Activated naive CD4-positive, alpha-beta T cell (primary cell): ENCODE measurements at places on chromosomes 2 and 18.

DNA sequence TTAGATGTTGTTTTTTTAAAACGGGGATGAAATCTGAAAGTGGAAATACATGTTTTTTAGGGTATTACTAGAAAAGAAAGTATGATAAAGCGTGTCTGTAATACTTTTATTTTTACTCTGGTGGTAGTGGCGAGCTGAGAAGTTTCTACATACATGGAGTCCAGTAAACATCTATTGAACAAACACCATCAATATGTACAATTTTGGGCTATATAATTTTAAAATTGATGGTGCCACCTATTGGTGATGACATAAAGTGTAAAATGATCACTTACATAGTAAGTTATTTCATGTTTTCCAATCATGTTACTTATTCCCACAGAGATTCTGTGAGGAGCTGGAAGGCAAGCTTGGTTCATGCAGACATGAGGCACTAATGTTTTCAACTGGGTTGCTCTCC is 31.5 kb upstream of the NFE2L2 start:
- no peak for DNase-seq

DNA sequence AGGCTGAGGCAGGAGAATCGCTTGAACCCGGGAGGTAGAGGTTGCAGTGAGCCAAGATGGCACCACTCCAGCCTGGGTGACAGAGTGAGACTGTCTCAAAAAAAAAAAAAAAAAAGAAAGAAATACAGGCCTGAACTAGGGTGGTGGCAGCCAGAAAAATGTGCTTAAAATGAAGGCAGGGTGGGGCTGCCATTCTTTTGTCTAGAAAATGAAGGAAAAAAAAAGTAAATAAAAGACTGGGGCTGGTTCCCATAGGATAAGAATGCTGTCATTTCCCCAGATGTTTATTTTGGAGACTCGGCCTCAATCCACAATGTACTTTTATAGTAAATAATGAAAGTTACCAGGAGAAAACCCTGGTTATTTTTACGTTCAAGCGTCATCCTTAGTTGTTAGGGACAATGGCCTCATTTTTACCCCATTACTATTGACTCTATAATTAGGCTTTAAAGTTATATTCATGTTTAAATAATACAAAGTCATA is 58.9 kb downstream of the ATP8B1 start:
- no peak for DNase-seq

DNA sequence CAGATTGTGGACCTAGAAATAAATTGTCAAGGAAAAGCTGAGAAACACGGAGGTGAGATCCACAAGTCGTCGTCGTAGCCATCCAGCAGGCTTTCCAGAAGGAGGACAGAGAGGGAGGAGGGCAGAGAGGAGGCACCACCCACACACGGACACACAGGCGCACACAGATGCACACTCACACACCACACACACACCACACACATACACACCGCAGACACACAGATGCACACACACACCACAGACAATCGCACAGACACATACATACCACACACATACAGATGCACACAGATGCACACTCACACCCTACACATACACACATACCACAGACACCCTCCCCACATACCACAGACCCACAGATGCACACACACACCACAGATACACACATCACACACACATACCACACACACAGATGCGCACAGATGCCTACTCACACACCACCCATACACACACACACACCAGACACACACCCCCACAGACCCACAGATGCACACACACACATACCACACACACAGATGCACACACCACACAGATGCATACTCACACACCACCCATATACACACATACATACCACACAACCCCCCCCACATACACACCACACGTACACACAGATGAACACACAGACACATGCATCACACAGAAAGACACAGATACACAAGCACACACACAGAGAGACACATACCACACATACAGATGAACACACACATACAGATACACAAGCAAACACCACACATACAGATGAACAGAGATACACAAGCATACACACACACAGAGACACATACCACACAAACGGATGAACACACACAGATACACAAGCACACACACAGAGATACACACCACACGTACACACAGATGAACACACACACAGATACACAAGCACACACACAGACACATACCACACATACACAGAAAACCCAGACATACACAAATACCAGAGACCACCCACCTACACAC is 12.7 kb upstream of the BOK start:
- DNase-seq = no peak

- DNase-seq = no peak
These were observed 1.5 kb downstream of the PXDN start for GRCh38 chr2:1742681-1743395.

DNA sequence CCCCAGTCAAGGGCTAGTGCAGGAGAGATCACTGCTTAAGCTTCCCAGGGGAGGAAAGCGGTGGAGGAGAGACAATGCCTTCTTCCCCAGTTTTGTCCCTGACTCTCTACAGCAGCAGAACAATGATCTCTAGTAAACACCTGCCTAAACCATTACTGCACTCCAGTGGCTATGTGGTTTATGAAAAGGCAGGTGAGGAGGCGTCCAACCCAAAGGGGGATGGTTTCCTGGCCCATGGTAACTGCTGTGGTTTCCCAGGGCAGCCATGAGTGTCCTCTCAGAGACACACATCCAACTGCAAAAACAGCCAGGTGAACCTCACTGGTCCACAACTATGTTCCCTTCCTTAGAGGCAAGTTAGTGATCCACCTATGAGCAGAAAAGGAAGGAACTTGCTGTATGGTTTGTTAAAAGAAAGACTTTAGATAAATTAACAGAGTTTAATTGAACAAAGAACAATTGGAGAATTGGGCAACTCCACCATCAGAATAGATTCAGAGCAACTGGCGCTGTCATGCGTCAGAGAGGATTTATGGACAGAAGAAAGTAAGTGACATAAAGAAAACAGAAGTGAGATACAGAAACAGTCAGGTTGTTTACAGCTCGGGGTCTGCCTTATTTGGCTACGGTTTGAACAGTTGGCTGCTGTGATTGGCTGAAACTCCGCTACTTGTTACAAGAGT is 4.8 kb upstream of the TTC39C start:
- no peak for DNase-seq

GRCh38 chr2:54952425-54952824 is 97.8 kb downstream of the RTN4 start:
- no peak for DNase-seq

DNA sequence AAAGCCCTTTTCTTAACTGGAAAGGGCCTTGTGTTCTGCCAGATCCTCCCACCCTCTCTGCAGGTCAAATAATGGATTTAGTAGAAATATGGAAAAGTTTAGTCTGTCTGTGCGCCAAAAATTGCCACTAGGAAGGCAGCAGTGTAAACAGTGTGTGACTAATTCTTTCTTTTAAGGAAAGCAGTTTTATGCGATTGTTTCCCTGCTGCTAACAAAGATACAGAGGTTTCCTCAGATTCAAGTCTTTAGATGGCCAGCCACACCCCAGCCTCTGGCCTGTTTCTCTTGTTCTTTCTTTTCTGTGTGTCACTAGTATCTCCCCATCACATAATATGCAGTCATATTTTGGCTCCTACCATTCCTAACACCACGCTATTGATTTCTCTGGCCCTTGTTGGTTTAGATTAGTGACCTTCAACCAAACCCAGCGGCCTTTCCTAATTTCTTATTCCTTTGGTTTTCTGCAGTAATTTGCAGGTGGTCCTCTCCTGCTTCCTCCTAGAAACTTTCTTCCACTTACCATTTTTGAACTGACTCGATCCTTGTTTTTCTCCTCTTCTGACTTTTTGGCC is 157.4 kb downstream of the LTBP1 start:
- DNase-seq = no peak

DNA sequence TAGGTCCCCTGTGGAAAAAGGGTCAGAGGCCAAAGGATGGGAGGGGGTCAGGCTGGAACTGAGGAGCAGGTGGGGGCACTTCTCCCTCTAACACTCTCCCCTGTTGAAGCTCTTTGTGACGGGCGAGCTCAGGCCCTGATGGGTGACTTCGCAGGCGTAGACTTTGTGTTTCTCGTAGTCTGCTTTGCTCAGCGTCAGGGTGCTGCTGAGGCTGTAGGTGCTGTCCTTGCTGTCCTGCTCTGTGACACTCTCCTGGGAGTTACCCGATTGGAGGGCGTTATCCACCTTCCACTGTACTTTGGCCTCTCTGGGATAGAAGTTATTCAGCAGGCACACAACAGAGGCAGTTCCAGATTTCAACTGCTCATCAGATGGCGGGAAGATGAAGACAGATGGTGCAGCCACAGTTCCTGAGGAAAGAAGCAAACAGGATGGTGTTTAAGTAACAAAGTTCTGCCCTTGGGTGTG is 165.8 kb downstream of the RPIA start:
- no peak for DNase-seq

DNA sequence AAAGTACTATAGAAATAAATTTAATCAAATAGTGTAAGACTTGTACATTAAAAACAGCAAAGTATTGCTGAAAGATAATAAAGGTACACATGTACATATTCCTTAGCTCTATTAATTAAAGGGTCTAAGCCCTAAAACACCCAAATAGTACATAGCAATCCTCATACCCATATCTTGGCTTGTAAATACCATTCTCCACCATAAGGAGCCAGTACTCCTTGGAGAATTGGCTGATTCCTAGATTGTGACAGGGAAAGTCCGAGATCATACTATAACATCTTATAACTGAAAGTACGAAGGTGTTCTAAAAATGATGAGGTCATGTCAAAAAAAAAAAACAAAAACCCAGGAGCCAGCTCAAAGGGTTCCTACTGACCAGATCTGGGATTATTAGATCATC is 614.6 kb downstream of the SUCLG1 start:
- no peak for DNase-seq

DNA sequence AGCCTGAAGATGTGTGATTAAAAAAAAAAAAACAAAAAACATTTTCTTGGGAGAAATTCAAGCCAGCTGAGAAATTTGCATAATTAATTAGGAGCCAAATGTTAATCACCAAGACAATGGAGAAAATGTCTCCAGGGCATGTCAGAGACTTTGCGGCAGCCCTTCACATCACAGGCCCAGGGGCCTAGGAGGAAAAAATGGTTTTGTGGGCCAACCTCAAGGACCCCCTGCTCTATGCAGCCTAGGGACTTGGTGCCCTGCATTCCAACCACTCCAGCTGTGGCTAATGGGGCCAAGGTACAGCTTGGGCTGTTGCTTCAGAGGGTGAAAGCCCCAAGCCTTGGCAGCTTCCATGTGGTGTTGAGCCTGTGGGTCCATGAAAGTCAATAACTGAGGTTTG is 241.9 kb upstream of the THUMPD2 start:
- DNase-seq = no peak

GRCh38 chr2:136766073-136766404 is 694 bp downstream of the THSD7B start:
- DNase-seq = no peak

- DNase-seq = no peak
These were observed 118.9 kb downstream of the LPIN1 start for GRCh38 chr2:11865378-11865777.

DNA sequence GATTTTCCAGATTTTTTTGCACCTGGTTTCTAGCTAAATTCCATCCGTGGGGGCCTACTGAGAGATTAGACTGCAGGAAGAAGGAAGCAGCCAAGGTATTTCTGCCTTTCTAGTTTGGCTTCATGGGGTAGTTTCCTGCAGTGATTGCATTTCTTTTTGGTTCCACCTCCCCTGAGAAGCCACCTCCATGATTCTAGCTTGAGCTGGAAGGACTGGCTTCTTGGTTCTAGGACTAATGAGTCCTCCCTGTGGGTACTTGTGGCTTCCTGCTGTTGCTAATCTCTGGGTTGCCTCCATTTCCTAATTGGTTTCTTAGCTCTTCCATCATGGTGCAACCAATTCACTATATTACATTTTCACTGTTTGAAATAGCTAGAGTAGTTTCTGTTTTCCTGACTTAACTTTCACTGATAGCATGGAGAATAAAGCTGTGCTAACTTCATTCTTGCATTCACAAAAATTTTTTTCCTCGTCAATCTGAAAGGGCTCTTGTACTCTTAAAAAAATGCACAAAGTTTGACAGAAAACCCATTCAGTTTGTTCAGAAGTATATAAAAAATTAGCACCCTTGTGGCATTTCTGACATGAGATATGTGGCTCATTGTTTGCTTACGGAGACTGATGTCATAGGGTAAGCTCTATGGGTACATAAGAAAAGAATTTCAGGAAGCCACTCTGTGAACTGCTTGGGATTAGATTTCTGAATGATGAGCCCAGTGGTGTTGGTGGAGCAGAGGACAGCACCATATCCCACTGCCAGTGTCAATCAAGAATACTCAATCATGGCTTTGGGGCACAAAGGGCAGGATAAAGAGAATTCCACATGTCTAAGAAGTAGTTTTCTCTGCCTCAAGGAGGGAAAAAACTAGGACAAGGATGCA is 242.8 kb upstream of the RBMS1 start:
- DNase-seq = no peak

DNA sequence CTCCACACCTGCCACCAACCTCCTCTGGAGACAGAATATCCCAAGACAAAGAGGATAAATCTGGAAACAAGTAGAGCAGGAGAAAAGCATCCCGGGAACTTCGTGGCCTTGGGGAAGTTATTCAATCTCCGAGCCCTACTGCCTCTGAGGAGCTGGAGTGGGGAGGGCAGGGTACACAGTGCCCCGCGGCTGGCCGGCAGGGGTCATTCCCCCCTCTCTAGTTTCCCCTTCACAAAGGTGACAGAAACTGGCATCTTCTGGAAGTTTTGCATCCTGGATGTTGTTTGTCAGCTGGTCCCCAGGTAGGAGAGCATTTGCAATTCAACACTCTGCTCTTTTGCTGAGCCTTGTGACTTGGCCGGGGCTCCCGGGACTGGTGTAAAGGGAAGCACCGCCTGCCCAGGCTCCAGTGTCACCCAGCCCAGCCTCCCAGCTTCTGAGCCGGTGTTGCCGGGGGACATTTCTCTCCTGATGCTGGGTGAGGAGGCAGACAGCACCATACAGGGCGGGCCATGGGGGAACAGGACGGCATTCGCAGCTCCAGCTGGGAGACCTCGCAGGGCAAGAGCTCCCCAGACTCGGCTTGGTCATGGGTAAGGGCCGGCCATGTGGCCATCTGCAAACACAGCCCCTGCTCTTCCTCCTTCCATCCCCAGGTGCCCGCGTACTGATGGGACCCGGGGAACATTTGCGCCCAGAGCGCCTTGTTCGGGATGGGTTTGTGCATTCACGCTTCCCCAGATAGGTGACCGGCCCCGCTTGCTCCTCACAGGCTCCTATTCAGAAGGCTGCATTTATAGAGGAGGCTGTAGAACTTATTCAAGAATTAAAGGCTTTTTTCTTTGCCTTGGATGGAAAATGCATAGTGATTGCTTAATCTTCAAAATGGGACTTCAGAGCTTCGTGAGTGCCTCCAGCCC is 7.4 kb upstream of the NTSR2 start:
- no peak for DNase-seq

DNA sequence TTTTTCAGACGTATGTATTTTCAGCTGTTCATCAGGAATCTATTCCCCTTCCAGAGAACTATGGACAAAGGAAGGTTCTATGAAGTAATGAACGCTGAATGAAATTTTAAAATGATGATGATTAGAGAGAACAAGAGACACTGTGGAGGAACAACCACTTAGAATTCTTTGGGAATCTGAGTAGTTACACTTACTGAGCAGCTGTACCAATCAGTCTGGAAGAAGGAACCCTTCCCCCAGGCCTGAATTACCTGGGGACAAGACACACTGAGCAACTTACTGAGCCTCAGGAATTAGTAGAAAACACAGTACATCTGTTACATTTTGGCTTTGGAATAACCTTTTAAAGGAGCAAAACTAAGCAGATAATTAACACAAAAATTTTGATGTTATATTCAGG is 1.9 kb downstream of the MSTN start:
- DNase-seq = no peak
